ENCODE measurements at places on chromosomes 4 and X.

DNA sequence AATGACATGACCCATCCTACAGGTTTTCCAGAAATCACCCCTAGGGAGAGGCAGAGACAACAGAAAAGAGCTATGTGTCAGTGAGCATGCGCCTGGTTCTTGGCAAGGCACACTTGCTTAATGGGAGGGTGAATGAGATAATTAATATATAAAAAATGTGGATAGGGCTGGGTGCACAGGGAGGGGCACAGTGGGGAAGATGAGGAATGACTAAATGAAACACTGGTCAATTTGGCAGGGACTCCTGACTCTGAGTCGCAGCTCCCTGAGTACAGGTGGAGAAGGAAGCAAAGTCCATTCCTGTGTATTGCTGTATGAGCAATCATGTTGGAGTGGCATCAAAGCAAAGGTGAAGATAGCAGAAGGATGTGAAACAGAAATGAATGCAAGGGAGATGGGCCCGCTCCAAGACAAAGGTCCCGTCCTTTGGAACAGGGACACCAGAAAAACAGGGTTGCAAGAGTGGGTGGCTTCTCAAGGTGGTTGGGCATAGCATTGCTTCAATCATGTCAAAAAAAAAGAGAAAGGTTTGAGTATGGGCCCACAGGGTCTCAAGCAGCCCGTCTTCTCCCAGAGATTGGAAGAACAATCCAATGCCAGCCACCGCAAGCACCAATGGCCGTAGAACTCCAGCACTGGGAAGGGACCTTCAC, 278.4 kb upstream of the AGTR2 start:
- no peak for DNase-seq

- DNase-seq = no peak
Measured at GRCh38 chr4:48121180-48121579, 12.9 kb downstream of the TXK start.

GRCh38 chr4:13543839-13544605, at the start of gene NKX3-2:
NKX3-2 (minus strand) TSS chr4:13544508; CDS start chr4:13544414, 94 bp downstream.
- no peak for DNase-seq

GRCh38 chr4:24003926-24004325, 114.1 kb upstream of the PPARGC1A start:
- no peak for DNase-seq

DNA sequence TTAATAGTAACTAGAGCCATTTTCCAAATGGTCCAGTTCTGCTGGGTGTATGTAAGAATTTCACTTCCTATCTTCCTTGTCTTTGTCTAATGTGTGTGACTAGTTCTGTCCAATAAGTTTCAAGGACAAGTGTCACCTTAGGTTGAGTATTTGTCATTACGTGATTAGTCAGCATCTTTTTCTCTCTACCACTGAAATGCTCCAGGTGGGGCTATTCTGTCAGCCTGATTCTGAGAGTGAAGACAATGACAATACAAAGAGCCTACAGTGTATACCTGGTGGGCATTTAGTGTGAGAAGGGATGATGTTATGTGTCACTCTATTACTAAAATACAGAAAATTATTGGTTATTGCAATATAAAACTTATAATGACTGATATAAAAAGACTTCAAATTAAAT, 876.3 kb downstream of the C4orf33 start:
- no peak for DNase-seq

DNA sequence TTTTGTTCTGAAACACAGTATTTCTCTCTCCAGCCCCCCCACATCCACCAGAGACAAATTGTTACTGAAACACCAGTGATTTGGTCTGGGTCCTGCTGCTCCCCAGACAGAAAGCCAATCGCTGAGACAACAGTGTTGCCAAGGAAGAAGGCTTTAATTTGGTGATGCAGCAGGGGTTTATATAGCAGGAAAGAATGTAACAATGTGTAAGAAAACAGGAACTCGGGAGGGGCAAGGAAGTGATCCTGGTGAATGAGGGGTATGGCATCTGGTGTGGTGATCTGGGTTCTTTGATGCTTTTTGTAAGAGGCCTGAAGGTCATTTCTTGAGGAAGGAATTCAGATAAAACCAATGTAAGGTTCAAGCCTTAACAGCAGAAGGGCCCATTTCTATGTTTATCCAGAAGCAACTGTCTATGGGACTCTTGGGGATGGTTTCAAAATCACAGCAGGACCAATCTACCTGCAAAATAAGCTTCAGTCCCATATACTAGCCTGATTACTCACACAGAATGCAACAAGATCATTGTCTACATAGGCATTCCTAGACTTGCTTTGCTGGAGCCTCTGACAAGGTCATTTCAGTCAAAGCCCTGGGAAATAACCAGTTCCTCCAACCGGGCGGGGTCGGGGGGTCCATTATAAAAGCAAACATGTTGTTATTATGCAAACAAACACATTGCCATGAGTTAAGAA, 445.2 kb upstream of the ZFP42 start:
- DNase-seq = no peak

DNA sequence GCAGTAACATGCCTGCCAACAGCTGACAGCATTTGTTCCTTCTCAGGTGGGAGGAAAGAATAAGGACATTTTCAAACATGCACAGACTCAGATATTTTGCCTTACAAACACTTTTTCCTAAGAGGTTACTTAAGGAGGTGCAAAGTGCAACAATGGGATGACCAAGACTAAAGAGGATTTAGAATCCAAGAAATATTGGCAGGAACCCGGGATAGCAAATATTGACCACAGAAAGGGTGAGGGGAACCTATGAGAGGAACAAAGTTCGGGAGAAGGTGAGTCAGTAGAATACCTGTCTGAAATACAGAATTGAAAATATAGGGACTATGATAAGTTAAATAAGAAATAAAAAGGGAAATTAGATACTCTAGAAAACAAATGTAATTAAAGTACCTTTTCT, 321.9 kb upstream of the EMCN start:
- DNase-seq = no peak

DNA sequence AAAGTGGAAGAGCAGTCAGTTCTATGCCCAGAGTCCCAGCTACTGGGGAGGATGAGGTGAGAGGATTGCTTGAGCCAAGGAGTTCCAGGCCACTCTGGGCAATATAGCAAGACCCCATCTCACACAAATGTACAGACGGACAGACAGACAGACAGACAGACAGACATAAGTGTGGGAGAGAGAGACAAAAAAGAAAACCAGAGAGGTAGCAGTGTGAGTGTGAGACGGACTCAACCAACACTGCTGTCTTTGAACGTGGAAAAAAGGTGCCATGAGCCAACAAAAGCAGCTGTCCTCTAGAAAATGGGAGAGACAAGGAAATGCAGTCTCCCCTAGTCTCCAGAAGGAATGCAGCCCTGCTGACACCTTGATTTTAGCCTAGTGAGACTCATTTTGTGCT, 18.2 kb upstream of the RPL34 start:
- no peak for DNase-seq

DNA sequence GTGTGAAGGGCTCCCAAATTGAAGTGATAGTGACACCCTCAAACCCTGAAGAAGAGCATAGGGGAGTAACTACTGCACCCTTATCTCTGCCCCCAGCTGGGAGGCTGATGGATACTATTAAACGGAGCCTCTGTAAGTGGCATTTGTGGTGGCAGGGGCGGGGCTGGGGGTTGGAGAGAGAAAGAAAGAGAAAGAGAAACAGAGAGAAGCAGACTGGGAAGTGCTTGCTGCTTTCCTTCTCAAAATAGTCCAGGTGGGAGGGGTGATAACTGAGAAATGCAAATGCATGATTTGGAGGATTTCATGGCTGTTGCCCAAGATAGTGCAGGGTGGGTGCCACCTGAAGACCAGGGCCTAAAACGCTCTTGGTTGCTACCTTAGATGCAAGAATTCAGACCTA, 253.5 kb upstream of the GATB start:
- DNase-seq = no peak

DNA sequence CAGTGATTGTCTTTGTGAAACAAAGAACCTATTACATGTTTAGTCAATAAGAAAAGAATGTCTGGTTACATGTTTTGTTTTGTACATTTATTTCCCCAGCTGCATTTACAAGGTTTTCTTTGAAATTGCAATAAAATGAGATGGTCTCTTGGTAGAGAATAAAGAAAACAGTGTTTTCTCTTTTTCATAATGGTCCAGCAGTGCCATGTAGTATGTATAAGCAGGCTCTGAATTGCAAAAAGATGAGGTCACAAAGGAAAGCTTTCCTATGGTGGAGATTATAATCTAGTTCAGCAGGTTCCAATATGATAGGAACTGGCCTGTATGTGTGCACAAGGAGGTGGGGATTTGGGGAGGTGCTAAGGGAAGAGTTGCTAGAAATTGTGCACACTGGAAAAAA, 1417.3 kb downstream of the STIM2 start:
- DNase-seq = no peak

Data from hematopoietic multipotent progenitor cell treated with erythropoietin and hydrocortisone succinate and interleukin-3 and kit ligand, for 17 days (in vitro differentiated cells).